ENCODE measurements at places on chromosomes 11 and 22.

DNA sequence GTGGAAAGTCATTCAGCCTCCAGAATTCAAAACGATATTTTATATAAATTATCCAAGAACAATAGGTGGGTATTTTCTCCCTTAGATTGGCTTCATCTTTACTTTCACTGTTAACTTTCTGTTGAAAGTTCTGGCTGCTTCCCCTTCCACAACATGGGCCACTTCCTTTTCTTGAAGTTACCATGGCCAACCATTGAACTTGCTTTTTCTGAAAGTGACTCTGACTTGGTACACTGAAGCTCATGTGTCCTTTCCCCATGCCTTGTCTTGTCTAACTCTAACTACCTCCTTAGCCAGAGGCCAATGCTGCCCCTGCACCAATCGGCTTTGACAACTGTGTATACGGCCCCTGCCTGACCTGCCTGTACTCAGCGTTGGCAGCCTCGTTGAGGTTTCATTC, 225.2 kb downstream of the FAT3 start:
- no peak for DNase-seq

- DNase-seq: no peak
Measured at GRCh38 chr11:1779806-1780699, 16.3 kb upstream of the CTSD start.

- no peak for DNase-seq
Measured at GRCh38 chr11:27433742-27434141, 38.8 kb downstream of the LGR4 start.

DNA sequence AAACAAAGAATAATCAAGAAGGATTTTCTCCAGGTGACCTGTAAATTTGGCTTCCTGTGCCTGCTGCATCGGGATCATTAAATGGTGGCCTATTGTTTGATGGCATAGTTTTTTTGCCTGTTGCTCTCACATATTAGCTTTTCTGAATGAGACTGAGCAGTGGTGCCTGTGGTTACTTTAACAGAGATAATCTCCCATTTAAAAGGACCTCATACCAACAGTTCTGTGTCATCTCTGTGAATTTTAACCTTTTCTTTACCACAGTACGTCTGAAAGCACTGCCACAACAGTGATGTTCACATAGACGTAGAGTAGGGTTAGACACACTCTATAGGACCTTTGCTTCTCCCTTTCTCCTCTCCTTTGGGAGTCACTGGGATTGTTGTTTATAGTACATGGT, 22.9 kb upstream of the RCE1 start:
- DNase-seq: no peak

- DNase-seq: no peak
Measured at GRCh38 chr11:116331381-116331780, 441.4 kb downstream of the BUD13 start.

- no peak for DNase-seq
Measured at GRCh38 chr22:20624161-20624616, 116.8 kb downstream of the MED15 start.

GRCh38 chr11:103528596-103528995, 419.4 kb downstream of the DYNC2H1 start:
- no peak for DNase-seq

DNA sequence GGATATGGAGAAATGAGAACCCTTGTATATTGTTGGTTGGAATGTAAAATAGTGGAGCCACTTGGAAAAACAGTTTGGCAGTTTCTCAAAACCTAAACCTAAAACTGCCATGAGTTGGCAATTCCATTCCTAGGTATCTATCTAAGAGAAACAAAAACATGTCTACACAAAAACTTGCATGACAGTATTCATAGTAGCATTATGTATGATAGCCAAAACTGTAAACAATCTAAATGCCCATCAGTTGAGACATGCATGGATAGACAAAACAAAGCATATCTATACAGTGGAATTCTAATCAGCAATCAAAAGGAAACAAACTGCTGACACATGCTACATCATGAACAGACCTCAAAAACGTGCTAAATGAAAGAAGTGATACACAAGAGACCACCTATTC, 34.9 kb downstream of the TRAF6 start:
- no peak for DNase-seq

DNA sequence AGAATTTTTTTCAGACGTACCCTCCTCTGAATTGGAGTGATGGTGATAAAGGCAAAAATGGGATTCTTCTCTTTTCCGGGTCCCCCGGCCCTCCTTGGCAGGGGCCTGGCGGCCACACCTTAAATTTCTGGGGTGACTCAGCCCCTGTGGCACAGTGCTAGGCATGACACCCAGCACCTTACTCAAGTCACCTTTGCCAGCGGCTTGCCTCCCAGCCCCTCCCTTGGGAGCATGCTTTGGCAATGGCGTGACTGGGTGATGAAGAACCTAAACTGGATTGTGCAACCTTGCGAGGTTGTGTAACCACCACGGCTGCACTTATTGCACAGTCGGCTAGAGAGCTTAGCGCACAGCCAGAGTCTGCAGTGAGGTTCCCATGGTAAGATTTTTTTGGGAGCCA, 16.2 kb upstream of the LDLRAD3 start:
- DNase-seq: peak; percentile 63

- DNase-seq: no peak
Measured at GRCh38 chr22:44930711-44931035, 79.1 kb downstream of the PHF21B start.

Measured in DMS153 (cell line).